ENCODE measurements at places on chromosomes 7 and 10.

DNA sequence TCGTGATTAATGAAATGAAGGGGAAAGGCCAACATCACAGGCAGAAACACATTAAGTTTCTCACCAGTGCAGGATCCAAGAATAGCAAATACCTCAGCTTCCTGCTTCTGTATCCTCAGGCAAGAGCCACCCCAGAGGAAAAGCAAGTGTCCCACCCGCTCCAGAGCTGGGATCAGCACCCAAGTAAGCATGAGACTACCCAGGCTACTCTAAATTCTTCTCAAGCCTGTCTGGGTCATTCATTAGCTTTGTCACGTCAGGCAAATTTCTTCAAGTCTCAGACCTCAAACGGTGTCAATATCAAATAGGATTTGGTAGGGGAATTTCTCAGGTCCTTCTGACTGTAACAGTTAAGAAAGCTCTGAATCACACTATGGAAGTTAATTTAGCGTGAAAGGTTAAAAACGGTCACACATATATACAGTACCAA lies 59.0 kb downstream of the GNA12 start:
- peak; percentile 84 for DNase-seq

GRCh38 chr7:18330548-18330947 lies 165.0 kb upstream of the HDAC9 start:
- no peak for DNase-seq

- no peak for DNase-seq
These were observed 182.6 kb downstream of the PON1 start for GRCh38 chr7:95141755-95142154.

DNA sequence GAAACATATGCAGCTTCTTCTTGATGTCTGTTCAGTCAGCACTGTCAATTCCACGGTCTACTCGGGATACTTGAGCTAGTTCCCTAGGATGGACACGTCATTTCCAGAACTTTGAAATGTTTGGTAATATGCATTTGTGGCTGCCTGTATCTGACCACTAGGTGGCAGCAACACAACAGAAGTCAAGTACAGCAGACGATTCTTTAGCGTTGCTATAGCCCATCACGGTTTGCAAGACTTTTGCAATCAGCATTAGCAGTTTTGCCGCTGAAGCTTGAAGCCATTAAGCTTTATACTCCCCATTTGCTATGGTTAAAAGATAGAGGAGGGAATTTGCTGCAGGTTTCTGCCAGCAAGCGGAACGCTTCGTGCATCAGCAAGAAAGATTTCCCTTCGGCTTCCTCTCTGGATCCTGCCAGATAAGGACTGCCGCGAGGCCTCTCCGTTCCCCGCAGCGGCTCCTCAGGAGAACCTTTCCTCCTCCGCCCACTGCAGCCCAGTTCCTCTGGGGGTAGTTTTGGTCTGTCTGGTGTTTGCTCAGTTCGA lies 63.5 kb downstream of the ABCC2 start:
- DNase-seq: peak; percentile 90

- DNase-seq: no peak
These were observed 227.2 kb upstream of the KLF14 start for GRCh38 chr7:130961128-130961601.

GRCh38 chr10:82266438-82266837 lies 391.4 kb downstream of the NRG3 start:
- no peak for DNase-seq

DNA sequence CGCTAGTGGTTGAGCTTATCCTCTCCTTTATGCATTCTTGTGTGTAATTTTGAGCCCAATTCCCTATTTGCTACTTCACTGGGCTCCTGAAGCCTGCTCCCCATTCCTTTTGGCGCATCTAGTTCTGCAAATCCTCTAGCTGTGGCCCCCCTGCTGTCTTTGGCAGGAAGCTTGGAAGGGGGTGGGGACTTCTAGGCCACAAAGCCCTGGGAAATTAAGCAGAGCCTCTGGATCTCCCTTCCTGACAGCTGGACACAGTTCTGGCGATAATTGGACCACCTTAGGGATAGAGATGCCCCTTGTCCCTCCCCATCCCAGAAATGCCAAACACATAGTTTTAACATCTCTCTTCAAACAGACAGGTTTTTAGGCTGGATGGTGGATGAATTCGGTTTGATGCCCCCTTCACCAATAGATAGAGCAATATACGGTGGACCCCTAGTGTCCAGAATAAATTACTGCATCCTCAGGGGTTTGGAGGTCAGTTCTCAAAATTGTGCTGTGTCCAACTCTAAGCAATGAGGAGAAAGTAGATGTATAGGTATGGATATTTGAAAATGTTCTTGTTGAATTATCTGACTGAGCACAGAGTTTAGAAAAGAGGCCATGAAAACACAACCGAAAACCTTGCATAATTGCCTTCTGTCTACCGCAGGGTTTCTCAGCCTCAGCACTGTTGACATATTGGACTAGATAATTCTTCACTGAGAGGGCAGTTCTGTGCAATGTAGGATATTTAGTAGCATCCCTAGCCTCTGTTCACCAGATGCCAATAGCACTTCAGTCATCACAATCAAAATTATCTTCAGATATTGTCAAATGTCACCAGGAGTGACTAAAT lies 75.5 kb downstream of the PAPSS2 start:
- DNase-seq: no peak

- no peak for DNase-seq
These were observed 7.1 kb downstream of the CPVL start for GRCh38 chr7:29139191-29139590.

GRCh38 chr10:48844616-48845015 lies 95.0 kb downstream of the LRRC18 start:
- DNase-seq: no peak

- no peak for DNase-seq
These were observed 120.8 kb downstream of the DNAJB6 start for GRCh38 chr7:157457355-157458253.

DNA sequence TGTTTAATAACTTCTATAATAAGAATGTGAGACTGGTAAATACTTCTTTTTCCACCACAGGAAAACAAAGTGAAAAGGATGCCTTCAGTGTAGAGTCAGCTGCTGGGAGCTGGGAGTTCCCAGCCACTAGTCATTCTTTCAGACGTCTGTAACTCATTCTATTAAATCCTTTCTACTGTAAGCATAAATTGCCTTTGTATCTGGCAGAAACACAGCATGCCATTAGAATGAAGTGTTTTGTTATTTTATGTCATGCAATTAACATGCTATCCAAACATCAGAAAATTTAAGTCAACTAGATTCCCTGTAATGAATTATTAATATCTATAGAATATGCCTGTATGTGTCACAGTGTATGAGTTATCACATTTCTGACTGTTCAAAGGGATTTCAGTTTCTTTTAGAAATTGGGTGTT lies 14.3 kb downstream of the BPGM start:
- no peak for DNase-seq

GRCh38 chr7:36755484-36755883 lies 31.2 kb upstream of the AOAH start:
- DNase-seq: no peak

DNA sequence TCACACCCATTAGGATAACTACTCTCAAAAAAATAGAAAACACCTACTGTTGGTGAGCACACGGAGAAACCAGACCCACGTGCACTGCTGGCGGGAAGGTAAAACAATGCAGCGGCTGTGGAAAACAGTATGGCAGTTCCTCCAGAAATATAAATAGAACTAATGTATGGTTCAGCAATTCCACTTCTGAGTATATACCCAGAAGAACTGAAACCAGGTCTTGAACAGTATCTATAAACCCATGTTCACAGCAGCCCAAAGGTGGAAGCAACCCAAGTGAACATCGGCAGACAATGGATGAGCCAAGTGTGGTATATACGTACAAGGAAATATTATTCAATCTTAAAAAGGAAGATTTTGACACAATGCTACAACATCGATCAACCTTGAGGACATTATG lies 164.7 kb downstream of the ZMYND11 start:
- DNase-seq: no peak

DNA sequence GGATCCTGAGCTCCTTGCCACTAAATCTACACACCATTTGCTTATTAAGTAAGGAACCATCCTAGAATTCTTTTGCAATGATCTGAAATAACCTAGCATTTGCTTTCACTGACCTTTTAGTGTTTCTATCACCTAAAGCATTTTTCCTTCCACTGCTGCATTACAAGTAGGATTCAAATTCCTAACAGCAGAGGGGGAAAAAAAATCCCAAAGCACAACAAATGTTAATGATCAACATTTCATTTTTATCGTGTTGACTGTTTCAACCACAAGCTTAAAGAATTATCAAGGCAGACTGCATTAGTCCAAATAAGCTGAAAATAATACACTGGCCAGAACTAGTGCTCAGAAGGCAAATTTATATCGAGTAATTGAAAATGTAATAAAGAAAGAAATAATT lies 174.7 kb upstream of the TCF7L2 start:
- DNase-seq: no peak

DNA sequence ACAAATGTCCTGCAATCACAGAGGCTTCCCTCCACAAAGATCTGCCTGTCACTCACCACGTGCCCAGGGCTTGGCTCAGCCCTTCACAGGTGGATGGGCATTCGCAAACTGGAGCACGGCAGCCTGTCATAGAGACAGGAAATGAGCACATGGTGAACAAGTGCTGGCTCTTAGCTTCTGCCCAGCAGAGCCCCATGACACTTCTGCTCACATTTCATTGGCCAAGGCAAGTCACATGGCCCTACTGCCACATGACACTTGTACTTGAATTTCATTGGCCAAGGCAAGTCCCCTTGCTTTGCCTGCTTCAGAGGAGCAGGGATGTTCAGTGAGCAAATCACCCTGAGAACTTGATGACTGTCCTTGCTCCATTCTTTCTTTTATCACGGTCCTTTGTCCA lies 110.8 kb upstream of the PPP2R2D start:
- DNase-seq: peak; percentile 74

DNA sequence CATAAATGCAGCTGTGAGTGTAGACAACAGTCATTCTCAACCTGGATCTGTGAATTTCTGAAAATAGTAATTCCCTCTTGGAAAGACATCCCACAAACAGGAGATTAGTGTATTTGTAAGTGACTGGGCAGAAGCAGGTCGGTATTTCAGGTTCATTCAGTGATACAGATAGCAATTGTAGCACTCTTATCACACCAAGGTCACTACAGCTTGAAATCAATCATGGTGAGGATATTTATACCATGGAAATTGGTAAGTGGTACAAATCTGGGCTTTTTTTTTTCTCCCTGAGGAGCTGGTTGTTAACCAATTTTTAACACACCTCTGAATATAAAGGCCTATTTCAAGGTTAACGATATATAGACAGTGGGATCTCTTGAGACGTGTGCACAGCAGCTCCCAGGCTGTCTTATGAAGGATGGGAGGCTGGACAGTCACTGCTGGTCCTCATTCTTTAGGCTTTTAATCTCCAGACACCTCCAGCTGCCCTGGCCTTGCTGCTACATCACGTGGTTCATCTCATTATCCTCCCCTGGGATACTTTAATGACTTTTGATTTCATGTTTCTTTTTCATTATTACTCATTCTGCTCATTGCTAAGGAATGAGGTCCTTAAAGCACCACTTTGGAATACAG lies 87.1 kb downstream of the ITGA8 start:
- no peak for DNase-seq

DNA sequence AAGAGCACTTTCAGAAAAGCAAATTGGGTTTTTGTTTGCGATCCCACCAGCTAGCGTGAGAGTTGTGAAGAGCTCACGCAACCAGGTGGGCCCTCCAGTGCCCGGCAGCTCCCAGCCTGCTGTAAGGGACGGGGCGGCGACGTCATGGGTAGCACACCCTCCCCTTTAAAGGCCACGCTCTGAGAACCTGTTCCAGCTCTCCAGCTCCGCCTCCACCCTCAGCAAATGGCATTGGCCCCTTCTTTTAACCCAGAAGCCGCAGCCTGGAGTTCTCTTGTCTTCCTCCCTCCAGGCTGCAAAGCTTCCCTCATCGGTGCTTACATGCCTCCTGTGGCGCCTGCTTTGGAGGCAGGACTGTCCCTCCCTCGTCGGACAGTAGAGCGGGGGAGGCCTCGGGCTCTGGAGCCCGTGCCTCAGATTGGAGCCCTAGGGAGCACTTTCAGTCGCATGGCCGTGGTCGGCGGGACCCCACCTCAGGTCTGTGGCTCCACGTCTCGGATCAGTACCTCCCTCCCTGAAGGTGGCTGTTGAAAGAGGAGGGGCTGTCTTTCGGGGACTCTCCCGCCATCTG lies 32.9 kb downstream of the WIPI2 start:
- no peak for DNase-seq

- DNase-seq: no peak
These were observed 62.4 kb upstream of the MKRN1 start for GRCh38 chr7:140541513-140542227.

DNA sequence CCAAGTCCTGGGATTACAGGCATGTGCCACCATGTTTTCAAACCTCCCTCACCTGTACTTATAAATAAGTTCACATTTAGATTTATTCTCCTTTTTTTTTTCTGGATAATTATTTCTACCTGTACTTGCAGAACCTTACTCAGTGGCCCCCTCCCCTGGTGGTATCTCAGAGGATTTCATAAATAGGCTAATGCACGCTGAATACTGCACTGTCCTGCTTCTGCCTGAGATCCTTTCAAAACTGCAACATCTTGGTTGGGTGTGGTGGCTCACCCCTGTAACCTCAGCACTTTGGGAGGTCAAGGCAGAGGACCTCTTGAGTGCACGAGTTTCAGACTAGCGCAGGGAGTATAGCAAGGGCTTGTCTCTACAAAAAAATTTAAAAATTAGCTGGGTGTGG lies 4.6 kb upstream of the BLVRA start:
- DNase-seq: no peak

DNA sequence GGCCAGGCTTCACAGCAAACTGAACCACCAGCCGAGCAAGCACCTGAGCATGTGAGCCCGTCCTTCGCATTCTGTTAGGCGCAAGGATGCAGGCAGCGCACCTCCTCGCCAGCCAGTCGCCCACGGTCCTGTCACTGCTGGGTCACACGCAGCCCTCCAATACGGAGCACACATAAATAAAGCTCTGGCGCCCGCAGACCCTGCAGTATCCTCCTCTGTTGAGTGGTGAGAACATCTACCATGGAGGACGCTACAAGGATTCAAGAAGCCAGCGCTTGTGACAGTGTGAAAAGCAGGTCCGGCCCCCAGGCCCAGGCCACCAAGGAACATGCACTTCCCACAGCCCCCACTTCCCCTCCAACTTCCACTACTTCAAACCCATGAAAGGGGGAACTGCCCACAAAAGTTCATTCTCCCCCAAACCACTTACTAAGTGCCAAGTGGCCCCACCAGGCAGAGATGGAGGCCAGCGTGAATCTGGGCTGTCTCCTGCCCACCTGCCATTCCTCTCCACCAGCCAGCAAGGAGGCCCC lies 34.8 kb downstream of the VOPP1 start:
- DNase-seq: no peak

- DNase-seq: no peak
These were observed 32.9 kb upstream of the KMT2E start for GRCh38 chr7:104980841-104981671.

- DNase-seq: no peak
These were observed 126.0 kb upstream of the GDF10 start for GRCh38 chr10:47173929-47174442.

DNA sequence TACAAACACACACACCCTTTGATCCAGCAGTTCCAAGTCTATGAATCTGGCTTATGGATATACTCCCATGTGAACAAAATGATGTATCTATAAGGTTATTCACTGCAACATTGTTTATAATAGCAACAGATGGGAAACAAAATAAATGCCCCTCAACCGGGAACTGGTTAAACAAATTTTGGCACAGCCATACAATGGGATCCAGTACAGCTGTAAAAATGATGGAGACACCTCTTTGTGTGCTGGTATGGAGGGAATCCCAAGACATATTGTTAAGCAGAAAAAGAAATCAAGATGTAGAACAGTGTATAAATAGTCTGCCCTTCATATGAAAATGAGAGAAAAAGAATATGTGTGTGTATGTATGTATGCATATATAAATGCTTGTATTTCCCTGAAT lies 155.5 kb downstream of the SNX10 start:
- no peak for DNase-seq
